ENCODE measurements at places on chromosomes 13 and 19.

DNA sequence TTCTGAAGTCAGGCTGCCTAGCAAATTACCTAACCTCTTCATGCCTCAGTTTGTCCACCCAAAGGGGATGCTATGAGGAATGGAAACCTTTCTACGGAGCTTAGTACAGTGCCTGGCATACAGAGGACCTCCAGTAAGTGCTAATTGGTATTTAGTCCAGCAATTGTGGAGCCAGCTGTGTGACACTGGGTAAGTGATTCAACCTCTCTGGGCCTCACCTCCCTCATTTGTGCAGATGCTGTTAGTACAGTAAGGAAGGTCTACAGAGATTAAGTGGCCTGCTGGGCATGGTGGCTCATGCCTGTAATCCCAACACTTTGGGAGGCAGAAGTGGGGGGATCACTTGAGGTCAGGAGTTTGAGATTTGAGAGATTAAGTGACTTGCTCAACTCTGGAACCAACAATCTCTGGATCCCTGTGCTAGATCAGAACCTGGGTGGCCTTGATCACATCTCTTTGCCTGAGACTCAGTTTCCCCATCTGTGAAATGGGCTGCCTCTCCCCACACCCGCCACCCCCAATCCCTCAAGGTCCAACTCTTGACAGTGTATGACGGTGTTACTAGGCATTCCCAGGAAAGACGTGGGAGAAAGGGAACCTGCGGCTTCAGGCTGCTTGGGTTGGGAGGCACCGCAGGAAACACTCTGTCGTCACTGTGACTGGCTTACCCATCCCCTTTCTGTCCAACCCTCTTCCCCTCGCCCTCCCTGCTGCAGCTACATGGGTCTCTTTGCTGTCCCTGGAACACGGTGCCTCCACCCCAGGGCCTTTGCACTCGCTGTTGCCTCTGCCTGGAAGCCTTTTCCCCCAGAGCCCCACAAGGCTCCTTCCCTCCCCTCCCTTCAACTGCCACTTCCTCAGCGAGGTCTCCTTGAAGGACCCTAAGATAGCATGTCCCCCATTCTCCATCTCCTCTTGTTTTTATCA is 18.3 kb downstream of the PRKD2 start:
- DNase-seq = no peak

DNA sequence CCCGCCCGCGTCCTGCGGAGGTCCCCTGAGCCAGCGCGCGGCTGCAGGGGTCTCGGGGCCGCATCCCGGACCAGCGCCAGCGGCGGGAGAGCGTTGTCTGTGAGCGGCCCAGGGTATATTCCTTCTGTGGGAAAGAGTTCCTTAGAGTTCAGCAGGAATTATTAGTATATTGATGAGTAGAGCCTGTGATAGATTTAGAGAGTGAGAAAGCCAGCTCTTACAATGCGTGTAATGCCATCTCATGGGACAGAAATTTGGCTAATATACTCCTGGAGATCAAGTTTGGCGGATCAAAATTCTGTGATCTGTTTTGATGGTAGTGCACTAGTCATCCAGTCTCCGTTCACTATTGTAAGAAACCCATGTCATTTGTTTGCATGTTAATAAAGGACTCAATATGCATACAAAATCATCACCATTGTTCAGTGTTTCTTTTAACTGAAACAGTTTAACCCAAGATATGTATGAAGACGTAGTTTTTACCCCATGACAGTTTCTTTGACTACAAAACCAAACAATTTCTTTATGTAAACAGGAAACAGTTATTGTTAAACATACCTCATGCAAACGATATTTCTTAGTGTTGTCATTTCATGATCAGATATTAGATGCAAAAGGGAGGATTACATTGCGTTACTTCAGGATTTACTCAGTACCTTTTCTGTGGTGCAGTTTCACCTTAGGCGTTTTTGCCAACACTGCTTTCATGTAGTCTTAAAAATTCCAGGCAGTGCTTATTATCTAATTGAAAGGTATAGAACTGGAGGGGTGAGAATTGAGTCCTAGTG is 9.9 kb downstream of the TNFRSF19 start:
- DNase-seq = no peak

DNA sequence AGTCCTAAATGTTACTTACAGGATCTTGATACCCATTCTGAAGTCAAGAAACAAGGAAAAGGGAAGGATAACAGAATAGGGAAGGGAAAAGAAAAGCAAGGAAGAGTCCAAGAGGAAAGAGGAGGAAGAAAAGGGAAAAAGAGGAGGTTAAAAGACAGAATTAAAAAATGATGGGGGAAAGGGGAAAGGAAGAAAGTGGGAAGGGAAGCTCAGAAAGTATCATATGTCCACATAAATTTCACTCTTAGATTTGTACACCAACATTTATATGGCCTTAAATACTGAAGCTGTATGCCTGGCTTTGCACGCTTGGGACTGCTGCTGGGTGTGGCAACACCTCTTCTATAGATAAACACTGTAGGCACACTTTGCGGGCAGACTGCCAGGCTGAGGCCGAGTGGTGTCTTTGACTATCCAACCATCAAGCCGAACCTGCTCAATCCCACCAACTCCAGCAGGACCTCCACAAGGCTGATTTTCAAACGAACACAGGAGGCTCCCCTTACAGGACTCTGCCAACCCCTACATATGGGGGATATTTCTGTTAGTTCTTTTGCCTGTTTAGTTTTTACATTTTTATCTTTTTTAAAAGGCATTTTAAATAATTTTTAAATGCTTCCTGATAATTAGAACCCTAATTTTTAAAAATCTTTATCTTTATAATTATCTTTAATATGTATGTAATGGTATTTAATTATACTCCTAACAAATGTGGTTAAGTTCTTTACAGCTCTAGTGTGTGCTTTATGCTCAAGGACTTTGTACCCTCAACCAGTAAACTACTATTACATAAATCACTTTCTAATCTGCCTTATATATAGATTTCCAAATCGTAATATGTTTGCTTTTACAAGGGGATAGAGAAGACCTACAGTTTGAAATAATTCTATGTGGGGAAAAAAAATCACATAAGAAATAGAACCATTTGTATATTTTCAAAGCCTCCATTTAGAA is 154.2 kb downstream of the DIAPH3 start:
- no peak for DNase-seq

DNA sequence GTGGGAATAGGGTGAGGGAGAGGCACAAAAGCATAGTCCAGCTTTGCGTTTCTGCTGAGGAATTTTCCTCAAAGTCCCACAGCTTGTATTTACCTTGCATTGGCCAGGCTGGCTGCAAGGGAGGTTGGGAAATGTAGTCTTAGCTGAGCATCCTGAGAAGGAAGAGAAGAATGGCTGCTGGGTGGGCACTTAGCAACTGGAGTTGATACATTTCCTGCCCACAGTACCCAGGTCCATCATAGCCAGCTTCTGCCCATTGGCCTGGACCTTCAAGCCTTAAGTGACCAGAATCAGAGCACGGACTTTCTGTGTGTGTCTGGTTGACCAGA is 112.4 kb downstream of the SIPA1L3 start:
- no peak for DNase-seq

- no peak for DNase-seq
These were observed 11.2 kb downstream of the CDC37 start for GRCh38 chr19:10392120-10392519.

DNA sequence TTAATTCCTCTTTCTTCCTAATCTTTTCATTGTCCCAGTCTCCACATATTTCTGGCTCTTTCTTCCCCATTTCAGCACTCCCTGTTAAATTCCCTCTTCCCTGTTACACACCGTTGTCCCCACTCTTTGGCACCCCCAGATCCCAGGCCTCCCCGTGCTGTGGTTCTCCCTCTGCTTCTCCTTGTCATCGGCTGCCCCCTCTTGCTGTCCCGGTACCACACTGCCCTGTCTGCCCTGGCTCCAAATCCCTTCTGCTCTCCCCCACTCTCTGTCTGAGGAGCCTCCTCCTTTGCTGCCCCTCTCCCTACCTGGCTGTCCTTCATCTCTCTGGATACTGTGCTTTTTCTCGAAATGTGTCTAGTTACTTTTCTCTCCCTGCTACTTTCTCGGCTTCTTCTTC is 983 bp downstream of the ZNF415 start:
- no peak for DNase-seq

- no peak for DNase-seq
These were observed 147.8 kb downstream of the SLITRK6 start for GRCh38 chr13:85651440-85651839.

DNA sequence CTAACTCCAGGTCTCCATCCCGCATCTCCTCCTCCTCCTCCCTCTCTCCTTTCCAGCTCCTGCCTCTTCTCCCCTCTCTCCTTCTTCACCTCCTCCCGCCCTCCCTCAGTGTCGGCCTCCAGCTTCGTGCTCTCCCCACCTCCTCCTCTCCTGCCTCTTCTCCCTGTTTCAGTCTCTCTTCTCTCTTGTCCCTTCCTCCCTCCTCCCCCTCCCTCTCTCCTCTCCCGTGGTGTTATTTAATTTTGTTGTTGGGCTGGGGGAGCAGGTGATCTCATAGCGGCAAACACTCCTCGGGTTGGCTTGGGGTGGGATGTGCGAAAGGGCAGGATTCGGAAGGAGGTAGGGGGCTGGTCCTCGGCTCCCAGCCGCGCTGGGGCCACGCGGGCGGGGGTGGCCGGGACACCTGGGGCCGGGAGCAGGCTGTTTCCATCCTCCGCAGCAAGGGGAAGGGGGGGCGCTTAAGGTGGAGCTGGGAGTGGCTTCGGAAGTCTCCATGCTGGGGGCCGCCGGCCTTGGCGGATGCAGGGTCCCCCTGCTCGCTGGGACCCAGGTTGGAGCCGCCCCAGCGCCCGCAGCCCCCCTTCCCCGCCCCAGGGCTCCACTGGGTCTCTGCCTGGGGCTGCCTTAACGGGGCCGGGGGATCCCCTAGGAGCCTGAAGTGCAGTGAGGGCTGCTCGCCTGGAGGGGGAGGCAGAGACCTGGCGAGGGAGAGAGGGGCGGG is at the start of gene CA11:
Gene CA11, minus strand, starts transcription at position 187 of the 721 bp plus-strand sequence. CDS start 555 bp downstream, outside the sequence.
- DNase-seq = peak; percentile 92

- no peak for DNase-seq
These were observed 806 bp upstream of the ZNF837 start for GRCh38 chr19:58381460-58382212.

DNA sequence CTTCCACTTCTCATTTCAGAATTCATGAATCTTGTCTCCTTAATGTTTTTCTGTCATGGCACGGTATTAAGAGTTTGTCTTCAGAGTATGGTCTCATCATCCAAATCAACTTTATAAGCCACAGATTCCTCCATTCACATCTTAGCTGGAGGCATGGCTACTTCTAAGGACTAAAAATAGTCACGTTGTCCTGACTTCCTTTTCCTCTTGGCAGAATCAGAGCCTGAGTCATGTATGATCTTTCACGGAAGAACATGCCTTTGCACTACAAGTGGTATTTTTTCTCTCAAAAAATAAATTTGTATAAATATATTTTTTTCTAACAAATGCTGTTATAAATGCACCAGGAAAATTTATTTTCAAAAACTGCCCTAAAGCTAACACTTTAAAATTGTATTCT is 71.4 kb downstream of the ALOX5AP start:
- DNase-seq = no peak
